Left hindlimb (tissue), 1 donor: ENCODE measurements at places on chromosomes 4 and X.

DNA sequence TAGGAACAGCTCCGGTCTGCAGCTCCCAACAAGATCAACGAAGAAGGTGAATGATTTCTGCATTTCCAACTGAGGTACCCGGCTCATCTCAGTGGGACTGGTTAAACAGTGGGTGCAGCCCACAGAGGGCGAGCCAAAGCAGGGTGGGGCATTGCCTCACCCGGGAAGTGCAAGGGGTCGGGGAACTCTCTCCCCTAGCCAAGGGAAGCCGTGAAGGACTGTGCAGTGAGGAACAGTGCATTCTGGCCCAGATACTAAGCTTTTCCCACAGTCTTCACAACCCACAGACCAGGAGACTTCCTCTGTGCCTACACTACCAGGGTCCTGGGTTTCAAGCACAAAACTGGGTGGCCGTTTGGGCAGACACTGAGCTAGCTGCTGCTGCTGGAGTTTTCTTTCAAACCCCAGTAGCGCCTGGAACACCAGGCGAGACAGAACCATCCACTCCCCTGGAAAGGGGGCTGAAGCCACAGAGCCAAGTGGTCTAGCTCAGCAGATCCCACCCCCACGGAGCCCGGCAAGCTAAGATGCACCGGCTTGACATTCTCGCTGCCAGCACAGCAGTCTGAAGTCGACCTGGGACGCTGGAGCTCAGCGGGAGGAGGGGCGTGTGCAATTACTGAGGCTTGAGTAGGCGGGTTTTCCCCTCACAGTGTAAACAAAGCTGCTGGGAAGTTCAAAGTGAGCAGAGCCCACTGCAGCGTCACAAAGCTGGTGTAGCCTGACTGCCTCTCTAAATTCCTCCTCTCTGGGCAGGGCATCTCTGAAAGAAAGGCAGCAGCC, 84.6 kb downstream of the THOC2 start:
- DNase-seq = peak; percentile 36

DNA sequence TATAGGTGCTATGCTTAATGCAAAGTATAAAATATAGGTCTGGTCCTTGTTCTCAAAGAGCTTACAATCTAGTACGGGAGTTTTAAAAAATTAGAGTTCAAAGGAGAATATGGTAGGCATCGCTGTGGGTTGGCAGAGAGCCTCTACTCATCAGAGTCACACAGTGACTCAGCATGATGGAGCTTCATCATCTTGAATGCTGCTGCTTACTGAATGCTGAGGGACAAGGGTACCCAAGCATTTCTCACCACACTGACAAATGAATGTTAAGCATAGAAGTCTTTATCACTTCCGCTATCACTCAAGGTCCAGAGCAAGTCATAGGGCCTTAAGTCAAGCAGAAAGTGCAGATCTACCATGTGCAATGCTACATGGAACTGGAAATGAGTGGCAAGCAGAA, 268.6 kb upstream of the IGFBP7 start:
- DNase-seq = no peak

GRCh38 chr4:1767770-1768366, 25.2 kb upstream of the FGFR3 start:
- DNase-seq = peak; percentile 69

DNA sequence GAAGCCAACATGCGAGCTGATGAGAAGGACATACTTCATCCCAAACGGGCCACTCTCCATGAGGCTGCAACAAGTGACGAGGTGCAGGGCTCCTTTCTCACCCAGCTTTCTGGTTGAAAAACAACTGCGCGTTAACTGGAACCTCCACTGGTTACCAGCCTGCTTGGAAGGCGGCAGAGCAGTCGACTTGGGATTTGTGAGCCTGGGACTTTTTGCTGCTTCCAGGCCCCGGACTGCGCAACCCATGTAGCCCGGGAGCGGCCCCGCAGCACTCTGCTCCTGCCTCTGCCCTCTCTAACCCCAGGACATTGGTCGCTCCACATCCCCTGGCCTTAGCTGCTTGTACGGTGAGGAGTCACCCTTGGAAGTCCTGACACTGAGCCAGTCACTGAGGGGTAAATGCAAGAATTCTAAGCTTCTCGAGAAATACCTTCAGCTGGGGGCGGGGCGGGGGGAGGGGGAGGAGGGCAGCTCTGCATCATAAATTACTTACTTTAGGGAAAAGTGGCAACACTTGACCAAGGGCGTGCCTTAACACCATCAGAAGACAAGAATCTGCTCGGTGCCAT, 72.7 kb downstream of the MTMR1 start:
- no peak for DNase-seq
